Upper lobe of left lung (tissue), 6 donors: ENCODE measurements at places on chromosomes 4 and X.

GRCh38 chr4:56648021-56648823, 32.9 kb downstream of the HOPX start:
- H3K36me3 ChIP-seq, result peaks cover 11% of the 10 kb centered on the region
- H3K27me3 ChIP-seq, result no peaks in the 10 kb centered on the region
- no peaks in the 10 kb centered on the region for H3K4me1 ChIP-seq
- H3K4me3 ChIP-seq, result no peak overlapping the region
- H3K27ac ChIP-seq, result no peak overlapping the region
- DNase-seq, result peak; percentile 25

DNA sequence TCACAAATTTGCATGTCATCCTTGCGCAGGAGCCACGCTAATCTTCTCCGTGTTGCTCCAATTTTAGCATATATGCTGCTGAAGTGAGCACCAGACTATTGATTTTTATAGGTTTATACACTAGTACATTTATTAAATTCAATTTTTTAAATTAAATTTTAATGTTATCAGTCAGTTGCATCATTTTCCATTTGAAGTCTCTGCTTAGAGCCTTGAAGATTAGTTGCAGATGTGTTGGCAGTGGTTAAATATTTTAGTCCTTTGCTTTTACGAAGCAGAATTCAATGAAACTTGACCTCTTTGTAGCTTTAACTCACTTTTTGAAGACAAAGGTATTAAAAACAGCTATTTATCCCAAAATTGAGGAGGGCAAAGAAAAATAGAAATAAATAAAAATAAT, 16.5 kb downstream of the TRAPPC11 start:
- peaks cover 4% of the 10 kb centered on the region for H3K36me3 ChIP-seq
- H3K27me3 ChIP-seq, result no peaks in the 10 kb centered on the region
- no peak for DNase-seq

- no peaks in the 10 kb centered on the region for H3K4me1 ChIP-seq
- no peaks in the 10 kb centered on the region for H3K27me3 ChIP-seq
- no peak overlapping the region for H3K27ac ChIP-seq
- DNase-seq, result no peak
- H3K36me3 ChIP-seq, result no peaks in the 10 kb centered on the region
Observed at GRCh38 chr4:121717680-121718237, 21.0 kb upstream of the ANXA5 start.

GRCh38 chrX:63918611-63919010, 133.6 kb upstream of the ARHGEF9 start:
- H3K27ac ChIP-seq, result no peak overlapping the region
- no peak for DNase-seq
- H3K27me3 ChIP-seq, result no peaks in the 10 kb centered on the region
- H3K4me1 ChIP-seq, result no peaks in the 10 kb centered on the region
- no peak overlapping the region for H3K4me3 ChIP-seq
- H3K36me3 ChIP-seq, result no peaks in the 10 kb centered on the region

- peak; percentile 93 for DNase-seq
- peaks cover 3% of the 10 kb centered on the region for H3K27me3 ChIP-seq
- no peaks in the 10 kb centered on the region for H3K36me3 ChIP-seq
- peak within 1 kb of the TSS; percentile 77 for H3K4me3 ChIP-seq
- H3K27ac ChIP-seq, result peak within 1 kb of the TSS; percentile 92
- H3K4me1 ChIP-seq, result peaks cover 8% of the 10 kb centered on the region
Observed at GRCh38 chr4:125314676-125315575, at the start of gene FAT4. TSS of gene FAT4 (plus strand) at chr4:125314955. CDS start at chr4:125316412, 1,457 bp downstream.

DNA sequence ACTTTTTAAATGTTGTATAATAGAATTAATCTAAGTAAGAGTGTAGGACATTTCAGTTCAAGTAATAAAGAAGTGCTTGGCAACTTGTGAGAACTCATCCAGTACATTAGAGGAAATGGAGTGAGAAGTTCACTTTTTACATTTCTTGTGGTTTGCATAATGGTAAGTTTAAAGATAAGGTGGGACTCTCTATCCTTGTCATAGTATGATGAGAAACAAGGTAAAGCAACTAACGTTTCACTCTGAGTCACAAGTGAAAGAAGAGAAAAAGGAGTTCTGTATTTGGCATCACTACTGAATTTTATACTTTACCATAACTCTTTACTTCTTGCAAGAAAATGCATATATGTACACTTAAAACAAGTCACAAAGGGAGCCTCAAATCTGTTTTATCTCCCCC, 219.4 kb downstream of the SLC4A4 start:
- H3K4me3 ChIP-seq, result no peak overlapping the region
- no peaks in the 10 kb centered on the region for H3K27me3 ChIP-seq
- H3K4me1 ChIP-seq, result no peaks in the 10 kb centered on the region
- no peak overlapping the region for H3K27ac ChIP-seq
- H3K36me3 ChIP-seq, result no peaks in the 10 kb centered on the region
- no peak for DNase-seq

DNA sequence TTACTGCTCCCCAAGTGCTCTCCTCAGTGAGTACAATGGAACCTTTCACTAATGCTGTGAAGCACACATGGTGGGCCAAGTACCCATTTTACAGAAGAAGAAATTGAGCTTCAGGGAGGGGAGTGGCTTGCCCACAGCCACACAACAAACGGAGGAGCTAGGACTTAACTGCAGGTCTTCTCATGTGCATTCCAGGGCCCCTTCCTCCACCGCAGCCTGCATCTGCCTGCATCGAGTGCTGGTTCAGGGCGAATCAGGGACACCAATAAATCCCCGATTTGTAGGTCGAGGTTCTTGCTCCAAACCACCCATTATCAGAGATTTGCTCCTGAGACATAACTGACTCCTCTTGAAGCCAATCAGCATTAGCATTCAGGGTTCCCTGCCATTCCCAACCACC, 100.9 kb downstream of the MAMLD1 start:
- no peaks in the 10 kb centered on the region for H3K36me3 ChIP-seq
- DNase-seq, result no peak
- H3K4me1 ChIP-seq, result no peaks in the 10 kb centered on the region

- no peaks in the 10 kb centered on the region for H3K27me3 ChIP-seq
- no peak for DNase-seq
- H3K4me1 ChIP-seq, result no peaks in the 10 kb centered on the region
- H3K27ac ChIP-seq, result no peak overlapping the region
Observed at GRCh38 chr4:129604632-129605255, 508.8 kb downstream of the C4orf33 start.

DNA sequence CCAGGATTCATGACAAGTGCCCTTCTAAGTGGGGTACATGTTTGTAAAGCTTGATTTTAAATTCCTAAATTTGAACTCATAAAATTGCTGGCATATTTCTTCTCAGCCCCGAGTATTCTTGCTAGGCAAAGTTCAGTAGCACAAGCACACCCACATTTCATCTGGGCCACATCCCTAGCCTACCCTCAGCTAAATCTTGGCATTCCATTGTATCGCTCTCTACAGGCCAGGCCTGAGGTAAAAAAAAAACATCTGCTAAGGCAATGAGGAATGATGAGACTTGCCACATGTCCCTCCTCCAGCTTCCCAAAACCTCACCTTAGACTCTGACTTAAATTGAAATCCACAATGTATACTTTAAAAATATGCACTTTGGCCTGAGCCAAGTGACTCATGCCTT, 51.4 kb upstream of the VCX3B start:
- no peak overlapping the region for H3K27ac ChIP-seq
- DNase-seq, result no peak
- H3K27me3 ChIP-seq, result no peaks in the 10 kb centered on the region
- no peak overlapping the region for H3K4me3 ChIP-seq
- H3K36me3 ChIP-seq, result no peaks in the 10 kb centered on the region
- H3K4me1 ChIP-seq, result no peaks in the 10 kb centered on the region

DNA sequence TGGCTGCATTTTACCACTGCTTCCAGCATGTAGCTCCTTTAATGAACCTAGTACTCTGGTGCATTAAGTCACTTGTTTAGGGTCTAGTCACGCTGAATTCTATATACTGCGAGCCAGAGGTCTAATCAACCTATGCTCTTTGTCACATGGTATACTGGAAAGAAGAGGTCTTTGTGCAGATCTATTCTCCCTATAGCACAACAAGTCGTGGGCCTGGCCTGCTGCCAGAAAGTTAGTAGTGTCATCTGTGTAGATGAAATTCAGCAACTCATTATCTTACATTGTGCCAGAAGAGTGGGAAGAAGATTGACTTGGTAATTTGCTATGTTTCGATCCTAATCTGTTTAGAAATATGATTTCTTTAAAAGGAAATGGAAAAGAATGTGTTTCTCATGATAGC, 80.8 kb downstream of the AWAT2 start:
- no peaks in the 10 kb centered on the region for H3K4me1 ChIP-seq
- no peak overlapping the region for H3K4me3 ChIP-seq
- no peak overlapping the region for H3K27ac ChIP-seq
- no peaks in the 10 kb centered on the region for H3K27me3 ChIP-seq
- H3K36me3 ChIP-seq, result no peaks in the 10 kb centered on the region

GRCh38 chrX:115023811-115024210, 6.4 kb upstream of the IL13RA2 start:
- H3K4me3 ChIP-seq, result no peak overlapping the region
- no peak overlapping the region for H3K27ac ChIP-seq
- DNase-seq, result no peak
- no peaks in the 10 kb centered on the region for H3K4me1 ChIP-seq

GRCh38 chr4:38917481-38918025, 49.9 kb downstream of the FAM114A1 start:
- H3K4me3 ChIP-seq, result no peak overlapping the region
- H3K36me3 ChIP-seq, result peaks cover 36% of the 10 kb centered on the region
- DNase-seq, result no peak
- H3K4me1 ChIP-seq, result no peaks in the 10 kb centered on the region
- H3K27ac ChIP-seq, result no peak overlapping the region

DNA sequence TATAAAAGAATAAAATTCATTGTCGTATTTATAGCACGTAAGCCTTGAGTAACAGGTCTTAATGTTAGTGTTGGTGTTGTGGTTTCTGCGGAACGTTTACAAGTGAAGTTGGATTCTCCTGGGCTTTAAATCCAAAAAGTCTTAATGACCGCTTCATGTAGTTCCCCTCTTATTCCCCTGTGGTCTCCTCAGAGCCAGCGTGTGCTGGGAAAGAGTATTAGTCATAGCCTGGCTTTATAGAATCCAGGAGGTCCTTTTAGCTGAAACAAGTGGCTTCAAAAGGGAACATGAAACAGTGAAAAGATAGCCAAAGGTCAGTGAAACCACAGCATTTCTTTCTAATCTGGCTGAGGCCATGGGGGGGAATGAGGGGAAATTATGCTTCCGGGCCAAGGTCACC, 79.1 kb downstream of the CLCN4 start:
- no peaks in the 10 kb centered on the region for H3K36me3 ChIP-seq
- no peak overlapping the region for H3K4me3 ChIP-seq
- no peak for DNase-seq
- no peak overlapping the region for H3K27ac ChIP-seq
- H3K4me1 ChIP-seq, result no peaks in the 10 kb centered on the region

GRCh38 chrX:7574325-7574724, 268.6 kb upstream of the VCX start:
- DNase-seq, result no peak
- H3K36me3 ChIP-seq, result no peaks in the 10 kb centered on the region
- no peak overlapping the region for H3K4me3 ChIP-seq
- H3K4me1 ChIP-seq, result no peaks in the 10 kb centered on the region

DNA sequence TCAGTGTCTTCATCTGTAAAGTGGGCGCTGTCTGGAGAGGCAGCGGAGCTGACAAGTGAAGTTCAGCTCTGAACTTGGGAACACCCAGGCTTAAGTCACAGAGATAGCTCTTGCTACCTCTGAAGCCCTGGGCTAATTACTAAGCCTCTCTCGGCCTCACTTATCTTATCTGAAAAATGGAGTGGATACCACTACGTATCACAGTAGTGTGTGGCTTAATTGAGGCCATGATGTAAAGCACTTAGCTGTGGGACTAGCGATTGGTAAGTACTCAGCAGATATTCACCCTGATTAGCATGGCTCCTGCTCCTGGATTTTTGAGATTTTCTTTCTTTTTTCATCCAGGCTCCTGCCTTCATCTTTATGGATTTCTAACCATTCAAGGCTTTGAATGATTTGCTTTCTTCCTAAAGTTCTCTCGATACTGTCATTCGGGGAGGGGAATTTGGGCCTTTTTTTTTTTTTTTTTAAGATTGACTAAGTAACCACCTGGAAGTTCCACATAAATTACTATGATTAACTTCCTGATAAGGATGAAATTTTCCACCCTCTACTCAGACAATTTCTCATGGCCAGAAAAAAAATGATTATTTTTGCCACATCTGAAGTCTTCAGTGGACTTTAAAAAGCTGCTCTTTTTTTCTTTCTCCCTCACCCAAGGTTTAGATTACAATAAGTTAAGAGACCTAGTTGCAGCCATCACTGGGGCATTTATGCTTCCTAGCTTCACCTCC, 17.1 kb downstream of the LDB2 start:
- H3K36me3 ChIP-seq, result no peaks in the 10 kb centered on the region
- no peaks in the 10 kb centered on the region for H3K4me1 ChIP-seq
- DNase-seq, result no peak
- H3K4me3 ChIP-seq, result no peak overlapping the region
- H3K27ac ChIP-seq, result no peak overlapping the region

DNA sequence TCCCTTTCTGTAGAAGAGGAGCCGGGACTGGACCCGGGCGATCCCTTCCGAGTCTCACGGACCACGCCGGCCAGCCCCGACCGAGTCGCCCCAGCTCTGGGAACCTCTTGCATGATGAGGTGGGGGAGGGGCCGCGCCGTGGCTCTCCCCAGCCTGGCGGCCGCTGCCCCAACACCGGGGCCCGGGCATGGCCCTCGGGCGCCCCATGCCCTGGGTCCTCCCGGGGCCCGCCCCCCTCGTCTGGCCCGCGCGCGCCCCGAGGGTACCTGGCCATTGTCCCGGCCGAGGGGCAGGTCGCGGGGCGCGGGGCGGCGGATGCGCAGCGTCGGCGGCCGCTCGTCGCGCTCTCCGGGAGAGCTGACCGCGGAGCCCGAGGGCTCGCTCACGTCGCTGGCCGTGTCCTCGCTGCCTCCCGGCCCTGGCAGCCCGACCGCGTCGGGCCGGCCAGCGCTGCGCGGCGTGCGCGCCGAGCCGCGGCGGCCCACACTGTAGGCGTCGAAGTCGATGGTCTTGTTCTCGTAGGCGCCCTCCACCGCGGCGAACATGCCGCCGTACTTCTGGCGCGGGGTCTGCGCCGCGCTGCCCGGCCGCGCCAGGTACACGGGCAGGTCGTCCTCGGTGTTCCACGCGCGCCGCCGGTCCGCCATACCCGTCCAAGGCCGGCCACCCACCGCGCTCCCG, 423 bp downstream of the CRMP1 start:
- no peak overlapping the region for H3K27ac ChIP-seq
- H3K4me3 ChIP-seq, result no peak overlapping the region
- no peaks in the 10 kb centered on the region for H3K36me3 ChIP-seq
- H3K4me1 ChIP-seq, result peaks cover 47% of the 10 kb centered on the region
- no peaks in the 10 kb centered on the region for H3K27me3 ChIP-seq

- peaks cover 3% of the 10 kb centered on the region for H3K4me1 ChIP-seq
- no peak for DNase-seq
- H3K27me3 ChIP-seq, result no peaks in the 10 kb centered on the region
- no peaks in the 10 kb centered on the region for H3K36me3 ChIP-seq
Observed at GRCh38 chr4:151860561-151861093, 99.8 kb upstream of the GATB start.

GRCh38 chr4:98609934-98610333, 48.5 kb downstream of the TSPAN5 start:
- no peak overlapping the region for H3K4me3 ChIP-seq
- no peaks in the 10 kb centered on the region for H3K36me3 ChIP-seq
- no peaks in the 10 kb centered on the region for H3K4me1 ChIP-seq
